ENCODE measurements at places on chromosomes 4 and X.
A peak's percentile ranks its signal among the peaks of the same experiment; 100 is the strongest.

DNA sequence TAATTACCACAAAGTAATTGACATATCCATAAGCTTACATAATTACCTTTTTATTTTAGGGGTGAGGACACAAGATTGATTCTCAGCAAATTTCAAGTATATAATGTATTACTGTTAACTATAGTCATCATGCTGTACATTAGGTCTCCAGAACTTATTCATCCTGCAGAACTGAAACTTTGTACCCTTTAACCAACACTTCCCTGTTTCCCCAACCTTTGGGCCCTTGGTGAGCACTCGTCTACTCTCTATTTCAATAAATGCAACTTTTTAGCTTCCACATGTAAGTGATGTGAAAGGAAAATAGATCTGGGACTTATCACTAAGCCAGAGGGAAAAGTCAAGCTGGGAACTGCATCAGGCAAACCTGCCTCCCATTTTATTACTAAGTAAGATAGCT lies 33.6 kb upstream of the CCNG2 start:
- no peak for DNase-seq

DNA sequence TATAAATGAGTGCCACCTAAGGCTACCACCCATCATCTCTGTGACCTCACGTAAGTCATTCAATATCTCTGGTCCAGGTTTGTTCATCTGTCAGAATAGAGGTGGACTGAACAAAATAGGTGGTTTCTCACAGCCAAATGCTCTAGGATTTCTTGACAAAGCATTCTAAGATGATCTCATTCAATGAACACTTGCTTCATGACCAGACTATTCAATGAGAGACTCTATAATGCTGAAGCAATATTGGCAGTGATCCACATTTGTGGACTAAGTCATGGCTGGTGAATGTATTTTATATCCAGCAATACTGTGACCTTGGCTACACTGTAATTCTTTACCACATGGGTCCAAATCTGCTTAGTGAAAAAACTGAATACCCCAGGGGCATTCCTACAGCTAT lies 37.9 kb downstream of the LDB2 start:
- DNase-seq: no peak

- DNase-seq: no peak
These were observed 6.4 kb upstream of the FGG start for GRCh38 chr4:154618708-154619315.

GRCh38 chr4:146342600-146343192 lies 128.4 kb downstream of the REELD1 start:
- no peak for DNase-seq

GRCh38 chr4:180792541-180792940 lies 1450.7 kb upstream of the TENM3 start:
- no peak for DNase-seq

DNA sequence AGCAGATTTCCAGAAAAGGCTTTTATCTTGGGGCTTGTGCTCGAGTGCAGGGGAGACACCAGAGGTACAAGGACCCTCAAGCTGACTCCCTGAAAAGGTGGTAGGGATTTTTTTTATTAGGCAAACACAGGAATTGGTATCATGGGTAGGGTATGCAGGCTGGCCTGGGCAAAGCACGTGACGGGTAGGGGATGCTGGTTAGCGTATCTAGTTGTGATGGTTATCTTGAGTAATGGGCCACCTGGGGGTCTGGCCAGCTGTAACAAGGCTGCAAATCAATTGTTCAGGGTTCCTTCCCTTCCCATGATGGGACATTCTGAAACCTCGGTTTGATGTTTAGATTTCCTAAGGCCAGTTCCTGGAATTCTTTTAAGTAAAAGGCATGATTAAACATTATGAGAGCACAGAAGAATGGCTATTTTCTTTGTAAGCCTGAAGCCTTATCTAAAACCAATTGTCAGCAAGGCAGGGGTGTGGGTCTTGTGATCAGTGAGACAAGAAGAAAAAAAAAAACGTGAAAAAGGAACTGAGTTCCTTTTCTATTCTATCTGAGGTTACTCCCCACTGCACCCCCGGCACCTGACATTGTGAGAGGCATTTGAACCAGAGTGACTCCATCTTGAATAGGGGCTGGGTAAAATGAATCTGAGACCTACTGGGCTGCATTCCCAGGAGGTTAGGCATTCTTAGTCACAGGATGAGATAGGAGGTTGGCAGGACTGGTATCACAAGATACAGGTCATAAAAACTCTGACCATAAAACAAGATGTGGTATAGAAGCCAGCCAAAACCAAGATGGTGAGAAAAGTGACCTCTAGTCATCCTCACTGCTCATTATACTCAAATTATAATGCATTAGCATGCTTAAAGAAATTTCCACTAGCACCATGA lies 64.2 kb upstream of the S100G start:
- no peak for DNase-seq

DNA sequence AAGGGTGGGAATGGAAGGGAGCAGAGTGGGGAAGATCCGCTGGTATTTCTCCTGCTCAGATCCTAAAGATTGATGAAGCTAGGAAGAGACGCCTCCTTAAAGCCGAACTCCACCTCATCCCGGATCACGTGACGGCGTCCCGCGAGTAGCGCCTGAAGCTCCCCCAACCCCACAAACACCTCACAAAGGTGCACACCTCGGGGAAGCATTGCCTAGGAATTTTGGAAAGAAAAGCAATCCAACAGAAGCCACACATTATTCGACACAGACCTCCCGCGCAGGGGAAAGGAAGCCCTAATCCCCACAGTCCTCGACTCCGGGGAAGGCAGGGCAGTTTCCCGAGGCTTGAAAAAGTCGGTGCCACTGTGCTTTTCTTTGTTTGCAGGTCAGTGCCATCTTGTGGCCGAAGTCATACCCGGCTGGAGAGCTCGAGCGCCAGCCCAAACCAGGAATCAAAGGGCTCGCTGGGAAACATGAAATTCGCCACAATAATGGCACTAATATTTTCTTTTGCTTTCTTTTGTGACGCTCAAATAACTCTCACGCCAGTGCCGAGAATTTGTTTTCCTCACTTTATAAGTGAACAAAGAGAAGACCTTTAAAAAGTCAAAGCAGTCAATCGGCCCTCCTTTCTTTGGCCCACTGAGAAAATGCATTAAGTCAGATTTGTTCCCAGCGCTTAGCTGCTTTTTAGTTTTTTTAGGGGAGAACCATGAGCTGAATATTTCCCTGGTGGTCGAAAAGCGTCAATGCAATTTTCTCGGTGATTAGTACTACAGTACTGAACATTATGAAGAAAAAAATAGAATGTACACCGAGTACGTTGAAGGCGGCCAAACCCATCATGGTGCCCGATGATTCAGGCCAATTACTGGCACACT lies at the start of gene NPY1R:
NPY1R (minus strand) TSS at position 71 of the 881 bp plus-strand sequence. CDS start 6,042 bp downstream, outside the sequence.
- no peak for DNase-seq

DNA sequence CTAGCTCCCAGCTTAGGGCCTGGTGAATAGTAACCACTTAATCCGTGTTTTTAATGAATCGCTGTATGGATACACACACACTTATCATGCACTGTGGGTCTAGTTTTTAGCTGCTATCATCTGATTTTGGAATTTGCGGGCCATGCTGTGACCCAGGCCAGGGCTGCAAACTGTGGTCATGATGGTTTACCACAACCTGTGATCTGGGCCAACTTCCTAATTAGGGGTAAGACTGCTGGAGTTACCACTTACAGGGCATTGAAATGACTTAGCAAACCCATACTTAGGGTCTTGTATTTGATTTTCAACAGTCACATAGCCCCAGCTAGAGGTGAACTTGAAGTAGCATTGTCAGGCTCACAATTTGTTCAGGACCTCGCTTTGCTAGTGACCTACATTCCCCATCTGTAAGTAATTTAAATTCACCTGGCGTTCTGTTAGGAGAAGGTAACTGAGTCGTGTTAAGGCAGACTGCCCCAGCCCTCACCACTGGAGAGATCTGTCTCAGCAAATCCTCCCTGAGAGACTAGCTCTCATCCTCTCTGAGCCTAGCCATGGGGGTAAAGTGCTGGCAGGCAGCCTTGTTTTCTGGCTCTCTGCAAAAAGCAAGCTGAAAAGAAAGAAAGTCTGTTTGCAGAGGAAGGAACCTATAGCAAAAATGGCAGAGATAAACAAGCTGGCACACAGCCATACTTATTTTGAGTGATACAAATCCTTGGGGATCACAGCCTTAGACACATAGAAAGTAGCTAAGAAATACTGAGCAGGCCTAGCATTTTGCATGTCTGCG lies 33.8 kb upstream of the EGFL6 start:
- DNase-seq: no peak

DNA sequence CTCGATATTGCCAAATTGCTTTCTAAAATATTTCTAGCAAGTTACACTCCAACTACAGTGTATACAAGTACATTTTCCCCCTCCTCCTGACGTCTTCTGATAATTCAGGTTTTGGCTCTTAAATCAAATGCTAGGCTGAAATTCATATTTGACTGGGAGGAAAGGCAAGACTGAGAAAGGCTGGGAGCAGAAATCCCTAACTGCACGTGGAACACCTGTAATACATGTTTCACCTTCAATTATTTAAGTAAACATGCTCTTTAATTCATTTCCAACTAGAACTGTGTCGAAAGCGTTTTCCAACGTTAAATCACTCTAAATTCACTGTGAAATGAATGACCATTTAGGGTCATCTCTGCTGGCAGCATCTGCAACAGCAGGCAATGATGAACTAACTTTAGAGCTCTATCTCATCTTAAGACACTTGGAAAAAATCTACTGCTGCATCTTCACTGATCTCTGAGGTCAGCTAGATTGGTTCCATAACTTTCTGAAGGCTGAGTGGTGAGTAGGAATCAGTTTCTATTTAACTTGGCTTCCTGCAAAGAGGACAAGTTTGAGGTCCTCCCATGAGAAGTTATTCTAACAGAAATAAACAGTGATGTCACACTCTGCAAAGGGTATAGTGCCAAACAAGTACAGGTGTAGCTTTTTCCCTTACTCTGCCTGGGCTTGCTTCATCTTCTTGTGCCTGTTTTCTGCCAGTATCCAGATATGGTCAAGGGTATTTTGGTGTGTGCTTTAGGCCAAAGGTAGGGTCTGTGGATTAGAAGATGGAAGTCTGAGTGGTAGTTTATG lies 144.3 kb upstream of the PAK3 start:
- no peak for DNase-seq

DNA sequence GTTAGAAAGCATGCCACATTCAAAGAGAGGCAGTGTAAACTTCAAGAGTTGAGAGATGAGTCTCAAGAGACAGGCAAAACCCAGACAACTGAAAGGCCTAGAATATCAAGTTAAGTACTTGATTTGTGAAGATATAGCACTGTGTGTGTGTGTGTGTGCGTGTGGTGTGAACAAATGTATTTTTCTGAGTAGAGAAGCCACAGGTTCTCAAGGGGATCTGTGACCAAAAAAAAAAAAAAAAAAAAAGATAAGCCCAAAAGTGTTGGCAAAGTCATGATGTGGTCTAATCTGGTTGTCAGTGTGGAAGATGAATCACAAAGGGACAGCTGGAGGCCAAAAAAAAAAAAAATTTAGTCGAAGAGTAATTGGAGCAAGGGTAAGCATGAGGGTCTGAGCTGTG lies 3.9 kb downstream of the RIPPLY1 start:
- DNase-seq: no peak

GRCh38 chrX:100928660-100929613 lies at the start of gene XKRX:
Gene XKRX, minus strand, starts transcription at chrX:100928917. Its CDS starts 613 bp downstream, at chrX:100928304.
- peak; percentile 23 for DNase-seq

DNA sequence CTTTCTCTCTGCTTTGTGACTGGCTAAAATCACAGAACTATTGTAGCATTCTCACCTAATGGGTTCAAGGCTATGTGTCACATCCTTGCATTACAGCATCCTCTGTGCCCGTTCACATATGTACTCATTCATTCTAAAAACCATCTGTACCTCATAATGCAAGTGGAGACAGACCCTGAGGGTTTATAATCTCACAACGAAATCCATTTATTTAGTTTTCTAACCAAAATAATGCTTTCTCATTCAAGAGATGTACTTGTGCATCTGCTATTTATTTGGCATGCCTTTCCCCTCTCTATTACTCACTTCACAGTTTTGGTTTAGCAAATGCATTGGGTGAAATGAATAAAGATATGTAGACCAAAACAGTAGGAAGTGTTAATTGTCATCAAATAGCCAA lies 261.5 kb downstream of the DCHS2 start:
- no peak for DNase-seq

- DNase-seq: no peak
These were observed 134.0 kb downstream of the MID1 start for GRCh38 chrX:10486373-10486772.

DNA sequence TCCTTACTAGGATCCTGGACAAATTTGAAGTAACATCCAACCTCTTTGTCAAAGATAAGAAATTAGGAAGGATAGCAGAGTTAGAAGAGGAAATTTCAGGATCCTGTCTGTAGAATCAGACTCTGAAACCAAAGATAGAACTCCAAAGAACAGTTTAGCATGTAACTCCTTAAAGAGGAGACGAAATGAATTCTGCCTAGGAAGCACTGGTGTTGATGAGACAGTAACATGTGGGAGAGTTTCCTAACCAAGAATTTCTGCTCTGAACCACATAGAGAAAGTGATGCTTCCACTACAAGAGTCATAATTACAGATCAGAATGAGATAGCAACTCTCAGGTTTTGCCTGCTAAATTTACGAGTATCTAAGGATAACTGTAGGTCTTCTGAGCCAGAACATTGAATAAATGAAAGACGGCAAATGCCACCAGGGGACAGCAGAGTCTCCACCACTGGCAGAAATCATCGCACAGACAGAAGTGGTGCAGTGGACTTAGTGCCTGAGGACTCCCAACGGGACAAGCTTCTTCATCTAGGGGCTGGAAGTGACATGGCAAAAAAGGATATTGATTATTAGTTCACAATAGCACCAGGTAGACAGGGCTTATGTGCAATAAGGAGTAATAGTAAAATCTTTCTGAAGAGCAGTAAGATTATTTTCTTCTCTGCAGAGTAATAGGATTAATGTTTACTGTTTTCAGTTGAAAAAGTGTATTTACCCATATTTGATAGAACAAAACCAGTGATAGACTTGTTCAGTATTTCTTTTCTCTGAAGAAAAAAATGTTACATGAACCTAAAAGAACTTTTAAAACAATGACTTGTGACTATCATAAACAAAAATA lies 6.7 kb upstream of the PPID start:
- no peak for DNase-seq

- DNase-seq: no peak
These were observed 34.3 kb upstream of the CPEB2 start for GRCh38 chr4:14967982-14968381.
